ENCODE measurements at places on chromosomes 16 and 17.

DNA sequence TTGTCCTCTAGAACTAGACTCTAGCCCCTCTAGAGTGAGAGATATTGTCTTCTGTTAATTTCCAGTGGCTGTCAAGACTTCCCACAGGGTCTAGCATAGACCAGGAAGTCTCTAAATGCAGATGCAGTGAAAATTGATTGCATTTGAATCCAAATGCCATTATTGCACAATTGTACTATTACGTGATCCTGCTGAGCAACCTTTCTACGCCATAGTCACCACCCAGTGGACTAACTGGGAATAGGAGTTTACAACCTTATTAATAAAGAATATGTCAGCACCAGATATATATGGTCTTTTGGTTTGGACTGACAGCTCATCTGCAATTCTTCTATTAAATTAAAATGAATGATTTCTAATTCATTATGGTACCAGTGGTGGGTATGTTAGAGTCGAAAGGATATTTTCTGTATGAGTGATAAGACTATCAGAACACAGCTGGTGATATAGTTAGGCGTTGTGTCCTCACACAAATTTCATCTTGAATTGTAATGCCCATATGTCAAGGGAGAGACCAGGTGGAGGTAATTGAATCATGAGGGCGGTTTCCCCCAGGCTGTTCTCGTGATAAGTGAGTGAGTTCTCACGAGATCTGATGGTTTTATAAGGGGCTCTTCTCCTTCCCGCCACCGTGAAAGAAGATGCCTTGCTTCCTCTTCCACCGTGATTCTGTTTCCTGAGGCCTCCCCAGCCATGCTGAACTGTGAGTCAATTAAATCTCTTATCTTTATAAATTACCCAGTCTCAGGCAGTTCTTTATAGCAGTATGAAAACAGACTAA is 138.9 kb upstream of the CA10 start:
- DNase-seq, result no peak

- DNase-seq, result no peak
Measured at GRCh38 chr17:36937001-36937958, at the start of gene LHX1. Gene LHX1, plus strand, starts transcription at chr17:36937475. Its CDS starts 723 bp downstream, at chr17:36938198.

GRCh38 chr17:16987830-16988601 is 16.1 kb upstream of the TNFRSF13B start:
- DNase-seq, result no peak

- DNase-seq, result no peak
Measured at GRCh38 chr16:12185563-12185962, 209.0 kb downstream of the SNX29 start.

Data from renal pelvis (tissue), 12 donors.